ENCODE measurements at places on chromosomes 7 and 10.

DNA sequence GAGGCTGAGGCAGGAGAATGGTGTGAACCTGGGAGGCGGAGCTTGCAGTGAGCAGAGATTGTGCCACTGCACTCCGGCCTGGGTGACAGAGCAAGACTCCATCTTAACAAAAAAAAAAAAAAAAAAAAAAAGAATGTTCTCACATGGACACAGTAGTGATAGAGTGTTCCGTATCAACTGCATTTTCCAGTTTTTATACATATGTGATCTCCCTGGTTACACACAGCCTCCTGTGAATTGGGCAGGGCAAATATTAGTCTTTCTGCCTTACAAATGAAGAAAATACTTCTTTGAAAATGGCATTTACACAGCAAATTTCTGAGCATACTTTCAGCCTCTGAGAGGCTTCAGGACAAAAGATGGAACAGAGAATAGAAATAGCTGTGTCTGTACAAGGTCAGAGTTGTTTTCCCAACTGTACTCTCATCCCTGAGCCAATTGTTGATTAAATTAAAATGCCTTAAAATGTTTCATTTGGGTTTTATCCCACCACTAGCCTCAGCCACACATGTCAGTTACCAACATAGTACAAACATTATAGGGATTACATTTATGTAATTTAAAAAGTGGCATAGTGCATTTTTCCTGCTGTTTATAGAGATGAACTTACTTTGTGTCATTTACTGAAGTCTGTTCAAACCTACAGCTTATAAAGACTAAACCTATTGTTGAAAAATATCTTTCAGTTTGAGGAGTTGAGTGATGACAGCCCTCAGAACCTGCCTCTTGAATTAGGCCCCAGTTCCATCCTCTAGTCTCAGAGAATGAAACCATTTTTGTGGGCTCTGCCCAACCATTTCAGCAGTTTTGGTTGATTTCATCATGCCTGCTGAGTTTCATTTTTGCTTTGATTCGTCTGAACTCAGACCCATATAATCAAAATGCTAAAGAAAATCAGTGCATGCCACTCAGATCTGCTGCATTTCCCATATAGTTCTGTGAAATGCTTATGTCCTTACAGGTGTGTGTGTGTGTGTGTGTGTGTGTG lies 609.4 kb upstream of the C7orf33 start:
- DNase-seq: no peak

DNA sequence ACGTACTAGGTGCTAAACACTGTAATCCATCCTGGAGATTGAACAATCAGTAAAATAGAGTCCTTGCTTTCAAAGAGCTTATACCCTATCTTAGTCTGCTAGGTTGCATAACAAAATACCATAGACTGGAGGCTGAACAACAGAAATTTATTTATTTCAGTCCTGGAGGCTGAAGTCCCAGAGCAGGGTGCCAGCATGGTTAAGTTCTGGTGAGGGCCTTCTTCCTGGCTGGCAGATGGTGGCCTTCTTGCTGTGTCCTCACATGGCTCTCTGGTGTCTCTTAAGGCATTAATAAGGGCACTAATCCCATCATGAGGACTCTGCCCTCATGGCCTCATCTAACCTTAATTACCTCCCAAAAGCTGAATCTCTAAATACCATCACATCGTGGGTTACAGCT lies 43.1 kb upstream of the ICA1 start:
- no peak for DNase-seq

- no peak for DNase-seq
These were observed 34.5 kb upstream of the TTYH3 start for GRCh38 chr7:2597273-2597640.

GRCh38 chr7:17774248-17774647 lies 166.0 kb downstream of the SNX13 start:
- no peak for DNase-seq

- no peak for DNase-seq
These were observed 112.7 kb downstream of the OAT start for GRCh38 chr10:124305984-124306383.

GRCh38 chr10:48480397-48481374 lies 124.2 kb downstream of the ARHGAP22 start:
- no peak for DNase-seq

DNA sequence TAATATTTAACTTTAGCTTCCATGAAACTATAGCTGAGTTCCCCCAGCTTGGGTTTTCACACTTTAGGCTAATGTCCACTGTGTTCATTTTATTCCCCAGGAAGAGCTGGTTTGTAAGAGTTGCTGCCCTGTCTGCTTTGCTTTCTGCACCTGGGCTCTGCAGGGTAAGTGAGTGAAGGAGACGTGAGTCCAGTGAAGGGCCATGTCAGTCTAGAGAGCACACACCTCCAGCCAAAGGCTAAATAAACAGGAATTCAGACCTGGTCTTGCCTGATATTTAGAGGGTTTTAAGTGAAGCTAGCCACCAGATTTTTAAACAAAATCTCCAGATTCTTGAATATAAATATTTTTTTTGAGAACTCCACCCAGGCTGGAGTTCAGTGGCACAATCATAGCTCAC lies 24.5 kb upstream of the FZD1 start:
- DNase-seq: no peak

GRCh38 chr10:122054048-122055025 lies 65.4 kb downstream of the TACC2 start:
- DNase-seq: no peak

- no peak for DNase-seq
These were observed 54.1 kb upstream of the AKR1C1 start for GRCh38 chr10:4909118-4909517.

DNA sequence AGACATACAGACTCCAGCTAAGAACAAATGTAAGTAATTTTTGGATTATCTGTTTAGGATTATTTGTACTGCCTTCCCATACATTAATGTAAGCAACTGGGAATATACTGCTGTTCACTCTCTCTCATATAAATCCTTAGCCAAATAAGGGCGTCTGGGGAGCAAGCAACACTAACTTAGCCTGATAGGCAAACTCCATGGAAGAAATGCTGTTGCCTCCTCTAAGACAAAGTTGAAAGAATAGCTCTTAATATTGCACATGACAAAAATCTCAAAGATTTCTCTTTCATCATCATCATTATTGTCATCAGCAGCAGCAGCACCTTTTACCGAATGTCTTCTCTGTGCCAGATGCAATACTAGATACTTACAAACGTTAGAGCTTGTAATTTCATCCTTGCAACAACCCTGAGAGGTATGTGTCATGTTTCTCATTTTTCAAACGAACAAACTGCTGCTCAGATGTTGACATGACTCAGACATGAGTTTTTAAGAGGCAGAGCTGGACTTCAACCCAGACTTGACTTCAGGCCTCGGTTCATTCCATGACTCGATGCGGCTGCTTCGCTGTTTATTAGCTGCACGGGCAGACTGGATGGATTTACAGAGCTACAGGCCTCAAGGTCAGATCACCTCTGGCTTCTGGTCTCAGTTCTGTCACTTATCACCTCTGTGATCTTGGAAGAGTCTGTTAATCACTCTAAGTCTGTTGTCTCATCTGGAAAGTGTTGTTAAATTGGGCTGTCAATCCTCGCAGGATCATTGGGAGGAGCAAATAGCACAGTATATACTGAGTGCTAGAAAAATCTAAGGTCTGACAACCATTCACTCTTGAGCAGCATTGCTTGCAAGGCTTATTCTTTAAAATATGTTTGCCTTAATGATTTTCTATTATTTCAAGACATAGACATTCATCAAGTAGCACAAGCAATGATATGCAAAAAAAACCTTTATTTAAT lies 126.3 kb upstream of the CELF2 start:
- DNase-seq: no peak

DNA sequence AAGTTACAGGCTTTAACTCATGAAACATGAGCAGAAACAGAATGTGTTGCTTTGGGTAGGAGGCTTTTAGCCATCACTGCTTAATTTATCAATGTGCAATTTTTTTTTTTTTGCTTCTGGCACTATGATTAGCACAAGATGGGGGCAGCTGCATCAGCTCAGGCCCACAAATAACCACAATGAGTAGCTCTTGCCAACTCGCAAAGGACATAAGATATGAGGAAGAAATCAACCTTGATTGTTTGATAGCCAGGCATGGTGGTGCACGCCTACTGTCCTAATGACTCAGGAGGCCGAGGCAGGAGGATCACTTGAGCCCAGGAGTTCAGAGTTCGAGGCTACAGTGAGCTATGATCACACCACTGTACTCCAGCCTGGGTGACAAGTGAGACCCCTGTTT lies 12.3 kb downstream of the NOD1 start:
- DNase-seq: no peak

- no peak for DNase-seq
These were observed 588 bp downstream of the GET4 start for GRCh38 chr7:876972-877311.

DNA sequence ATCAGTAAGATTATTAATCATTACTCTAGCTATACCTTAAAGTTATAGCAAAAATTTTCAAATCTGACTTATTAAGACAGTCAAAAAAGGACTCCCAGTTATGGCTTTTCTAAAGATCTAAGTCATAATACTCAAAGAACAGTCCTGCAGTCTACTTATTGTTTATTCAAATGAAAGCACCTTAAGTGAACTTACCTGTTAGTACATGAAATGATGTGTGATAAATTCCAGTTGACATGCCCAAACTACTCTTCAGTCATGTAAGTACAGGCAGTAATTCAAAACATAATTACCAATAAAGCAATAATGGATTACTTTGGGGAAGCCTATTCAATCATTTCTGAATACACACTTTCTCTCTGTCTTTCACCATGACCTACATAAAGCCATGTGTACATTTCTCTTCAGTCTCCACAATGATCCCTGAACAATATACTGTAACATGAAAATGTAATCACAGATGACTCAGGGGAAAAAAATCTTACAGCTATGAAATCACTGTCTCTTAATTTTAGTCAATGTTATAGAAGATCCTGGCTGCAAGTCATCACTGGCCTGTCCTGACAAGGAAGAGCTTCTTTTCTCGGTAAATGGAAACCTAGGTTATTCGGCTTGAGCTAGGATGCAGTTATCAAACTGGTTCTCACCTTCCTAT lies 420.7 kb upstream of the LRRTM3 start:
- DNase-seq: no peak

GRCh38 chr7:68185631-68186456 lies 1189.2 kb downstream of the TYW1 start:
- no peak for DNase-seq

GRCh38 chr7:30921540-30922401 lies 10.1 kb downstream of the AQP1 start:
- DNase-seq: no peak

Measured in stimulated activated CD4-positive, alpha-beta T cell treated with anti-CD3 and anti-CD28 coated beads, TNF-alpha, amount 100 ng/mL, for 4 hours (primary cell).